ENCODE measurements at places on chromosomes 2 and 18. TPM values are rescaled to one million over a fixed set of nuclear protein-coding genes. Genes with fewer than 3 reads are reported as not detected.

- no peak overlapping the region for H3K4me3 ChIP-seq
- DNase-seq = no peak
- H3K27ac ChIP-seq = no peak overlapping the region
- no peaks in the 10 kb centered on the region for H3K27me3 ChIP-seq
These were observed 97.8 kb downstream of the EPC2 start for GRCh38 chr2:148742373-148742772.

DNA sequence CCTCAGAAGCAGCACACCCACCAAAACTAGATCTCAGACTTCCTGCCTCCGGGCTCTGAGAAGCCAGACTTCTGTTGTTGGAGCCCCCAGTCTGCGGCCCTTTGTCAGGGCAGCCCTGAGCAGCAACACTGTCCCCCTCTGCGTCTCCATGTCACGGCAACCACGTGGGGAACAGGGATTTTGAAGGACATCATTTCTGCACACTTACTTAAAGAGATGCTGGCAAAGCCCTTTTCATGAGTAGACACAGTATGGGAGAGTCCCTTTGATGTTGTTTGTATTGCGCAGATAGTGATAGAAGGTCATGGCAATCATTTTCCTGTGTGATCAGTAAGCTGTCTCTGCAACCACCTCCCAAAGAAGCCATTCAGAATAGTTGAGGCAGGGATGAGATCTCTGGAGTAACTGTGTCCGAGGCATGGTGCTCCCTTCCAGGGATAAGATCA lies 69.1 kb upstream of the ID2 start:
- H3K4me3 ChIP-seq = no peak overlapping the region
- no peaks in the 10 kb centered on the region for H3K27me3 ChIP-seq

DNA sequence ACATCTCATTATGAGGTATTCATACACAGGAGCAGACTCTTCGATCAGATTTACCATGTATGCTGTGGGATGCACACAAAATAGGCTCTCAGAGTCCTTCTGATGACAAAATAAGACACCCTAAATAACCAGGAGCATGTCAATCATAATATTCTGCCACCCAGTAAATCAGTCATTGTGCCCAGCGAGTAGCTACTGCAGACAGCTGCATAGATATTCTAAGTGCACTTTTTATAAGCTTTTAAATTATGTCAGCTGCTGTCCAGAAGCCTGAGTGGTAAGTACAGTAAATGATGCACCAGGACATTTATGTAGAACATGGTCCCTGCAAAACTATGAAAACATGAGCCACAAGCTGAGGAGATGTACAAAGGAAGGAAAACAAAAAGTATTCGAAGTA lies 102.9 kb downstream of the CCDC141 start:
- no peak for DNase-seq
- H3K4me1 ChIP-seq = no peaks in the 10 kb centered on the region
- H3K27ac ChIP-seq = no peak overlapping the region

DNA sequence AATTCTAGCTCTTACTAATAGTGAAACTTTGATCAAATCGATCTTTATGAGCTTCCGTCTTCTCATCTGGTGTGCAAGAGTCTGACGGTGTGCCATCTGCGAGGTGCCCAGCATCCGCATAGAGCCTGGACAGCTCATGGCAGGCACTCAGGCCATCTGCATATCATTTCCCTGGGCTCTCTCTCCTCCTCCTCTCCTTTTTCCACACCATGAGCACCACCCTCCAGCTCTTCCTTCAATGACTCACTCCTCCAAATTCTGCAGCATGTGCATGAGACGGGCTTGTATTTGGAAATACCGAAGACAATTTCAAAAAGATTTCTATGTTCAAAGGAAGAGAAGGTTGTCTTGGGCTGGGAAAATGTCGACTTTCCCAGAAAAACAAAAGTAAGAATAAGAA lies 161.1 kb downstream of the CCBE1 start:
- no peaks in the 10 kb centered on the region for H3K27me3 ChIP-seq
- no peaks in the 10 kb centered on the region for H3K36me3 ChIP-seq
- H3K4me3 ChIP-seq = no peak overlapping the region

GRCh38 chr2:127455566-127456493 lies 37.6 kb downstream of the PROC start:
- no peak overlapping the region for H3K27ac ChIP-seq
- no peaks in the 10 kb centered on the region for H3K4me1 ChIP-seq
- H3K36me3 ChIP-seq = no peaks in the 10 kb centered on the region
- no peak overlapping the region for H3K4me3 ChIP-seq
- no peak for DNase-seq
- H3K27me3 ChIP-seq = no peaks in the 10 kb centered on the region

DNA sequence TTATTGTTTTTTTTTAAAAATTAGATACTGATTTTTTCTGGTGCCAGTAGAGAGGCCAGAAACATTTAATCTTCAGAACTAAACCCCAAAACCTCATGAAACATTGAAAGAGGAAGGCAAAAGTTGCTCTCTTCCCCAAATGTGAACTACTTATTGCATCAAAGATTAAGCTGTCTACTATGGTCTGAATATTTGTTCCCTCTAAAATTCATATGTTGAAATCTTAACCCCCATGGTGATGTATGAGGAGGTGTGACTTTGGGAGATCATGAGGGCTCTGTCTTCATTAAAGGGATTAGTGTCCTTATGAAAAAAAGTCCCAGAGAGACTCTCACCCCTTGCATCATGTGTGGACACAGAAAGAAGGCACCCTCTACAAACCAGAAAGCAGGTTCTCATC lies 28.2 kb upstream of the SLC8A1 start:
- no peaks in the 10 kb centered on the region for H3K4me1 ChIP-seq
- no peak overlapping the region for H3K27ac ChIP-seq
- H3K36me3 ChIP-seq = no peaks in the 10 kb centered on the region
- no peaks in the 10 kb centered on the region for H3K27me3 ChIP-seq

GRCh38 chr2:42286268-42286946 lies 74.6 kb downstream of the COX7A2L start:
- H3K27me3 ChIP-seq = no peaks in the 10 kb centered on the region
- no peak overlapping the region for H3K27ac ChIP-seq
- peaks cover 8% of the 10 kb centered on the region for H3K4me1 ChIP-seq
- H3K4me3 ChIP-seq = no peak overlapping the region
- DNase-seq = no peak

GRCh38 chr2:172336681-172337080 lies 90.7 kb upstream of the ITGA6 start:
- H3K27me3 ChIP-seq = no peaks in the 10 kb centered on the region
- no peak for DNase-seq
- H3K4me1 ChIP-seq = peaks cover 4% of the 10 kb centered on the region
- H3K36me3 ChIP-seq = no peaks in the 10 kb centered on the region
- no peak overlapping the region for H3K4me3 ChIP-seq
- no peak overlapping the region for H3K27ac ChIP-seq

DNA sequence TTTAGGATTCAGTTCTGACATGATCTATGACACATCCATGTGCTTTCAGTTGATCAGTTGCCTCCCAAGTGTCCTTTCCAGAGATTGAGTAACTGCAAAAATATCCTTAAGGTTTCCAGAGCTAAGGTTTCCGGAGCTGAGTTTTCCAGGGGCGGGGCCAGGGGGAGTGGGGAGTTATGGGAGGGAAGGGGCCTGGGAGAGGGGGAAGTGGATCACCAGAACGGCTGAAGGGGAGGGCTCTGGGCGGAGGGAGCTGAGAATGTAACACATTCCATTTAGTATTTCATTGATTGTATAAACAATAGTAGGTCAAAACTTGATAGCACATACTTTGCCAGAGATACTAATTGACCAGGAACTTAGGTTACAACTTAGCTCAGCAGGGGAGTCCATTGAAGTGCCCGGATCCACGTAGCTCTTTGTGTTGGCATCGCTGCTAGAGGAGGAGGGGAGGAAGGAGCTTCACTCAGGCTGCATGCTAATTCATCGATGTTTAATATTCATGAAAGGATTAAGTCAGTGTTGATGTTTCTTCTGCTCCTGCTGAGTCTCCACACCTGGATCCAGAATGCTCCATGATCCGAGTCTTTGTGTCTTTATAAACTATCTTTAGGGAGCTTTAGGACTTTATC lies 289.8 kb downstream of the ALPK2 start:
- no peaks in the 10 kb centered on the region for H3K27me3 ChIP-seq
- no peaks in the 10 kb centered on the region for H3K4me1 ChIP-seq
- DNase-seq = no peak
- no peak overlapping the region for H3K4me3 ChIP-seq
- no peak overlapping the region for H3K27ac ChIP-seq

DNA sequence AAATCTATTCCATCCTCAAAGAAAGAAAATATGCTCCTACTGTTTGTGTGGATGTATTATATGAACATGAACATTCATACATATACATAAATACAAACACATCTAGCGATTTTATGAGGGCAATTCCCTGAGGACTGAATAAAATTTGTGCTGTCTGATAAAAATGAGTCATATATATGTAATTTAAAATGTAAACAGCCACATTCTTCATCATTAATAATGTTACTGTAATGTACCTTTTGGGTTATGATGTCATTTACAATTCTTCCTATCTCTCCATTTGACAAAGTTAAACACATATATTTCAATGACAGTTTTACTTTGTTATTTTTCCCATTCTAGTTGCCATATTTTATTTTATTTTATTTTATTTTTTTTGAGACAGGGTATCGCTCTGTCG lies 91.3 kb upstream of the ZFP36L2 start:
- no peak overlapping the region for H3K27ac ChIP-seq
- H3K4me3 ChIP-seq = no peak overlapping the region
- H3K36me3 ChIP-seq = peaks cover 24% of the 10 kb centered on the region
- no peak for DNase-seq
- H3K4me1 ChIP-seq = no peaks in the 10 kb centered on the region

- H3K36me3 ChIP-seq = no peaks in the 10 kb centered on the region
- DNase-seq = no peak
- H3K4me3 ChIP-seq = no peak overlapping the region
These were observed 110.2 kb upstream of the TRIB2 start for GRCh38 chr2:12606472-12607000.

- no peak overlapping the region for H3K27ac ChIP-seq
- H3K4me1 ChIP-seq = no peaks in the 10 kb centered on the region
- H3K36me3 ChIP-seq = no peaks in the 10 kb centered on the region
These were observed 7.7 kb downstream of the VRK2 start for GRCh38 chr2:58054264-58054663.

- no peaks in the 10 kb centered on the region for H3K4me1 ChIP-seq
- DNase-seq = no peak
- no peaks in the 10 kb centered on the region for H3K27me3 ChIP-seq
- H3K4me3 ChIP-seq = no peak overlapping the region
- no peaks in the 10 kb centered on the region for H3K36me3 ChIP-seq
These were observed 134.8 kb downstream of the MREG start for GRCh38 chr2:215878476-215879063.

GRCh38 chr18:75207310-75208154 lies 1.4 kb downstream of the PTGR3 start:
- H3K4me3 ChIP-seq = peak overlapping the region; percentile 89
- no peaks in the 10 kb centered on the region for H3K27me3 ChIP-seq
- H3K27ac ChIP-seq = peak overlapping the region; percentile 90
- no peaks in the 10 kb centered on the region for H3K36me3 ChIP-seq

DNA sequence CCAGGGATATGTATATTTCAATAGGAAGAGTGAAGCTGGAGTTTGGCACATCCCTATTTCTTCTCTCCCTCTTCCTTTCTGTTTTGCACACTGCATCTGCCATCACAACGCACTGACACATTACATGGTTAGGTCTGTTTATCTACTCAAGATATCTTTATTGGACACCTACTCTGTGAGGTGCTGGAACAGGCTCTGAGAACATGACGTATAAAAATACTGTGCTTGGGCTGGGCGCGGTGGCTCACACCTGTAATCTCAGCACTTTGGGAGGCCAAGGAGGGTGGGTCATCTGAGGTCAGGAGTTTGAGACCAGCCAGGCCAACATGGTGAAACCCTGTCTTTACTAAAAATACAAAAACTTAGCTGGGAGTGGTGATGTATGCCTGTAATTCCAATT lies 653.3 kb downstream of the SLC4A3 start:
- no peak overlapping the region for H3K27ac ChIP-seq
- DNase-seq = no peak
- H3K27me3 ChIP-seq = no peaks in the 10 kb centered on the region
- H3K36me3 ChIP-seq = no peaks in the 10 kb centered on the region

Gene ASXL3
- not detected for total RNA-seq

Gene ACMSD
- not detected for total RNA-seq

Gene ALLC
- total RNA-seq = not detected

Gene CFAP210
- not detected for total RNA-seq

Gene MYL1
- total RNA-seq = not detected

Gene ABCA12
- total RNA-seq = not detected

Gene ASIC4
- 0.49 TPM for total RNA-seq

Measured in naive thymus-derived CD4-positive, alpha-beta T cell (primary cell).